ENCODE measurements at places on chromosomes 12 and 14.

DNA sequence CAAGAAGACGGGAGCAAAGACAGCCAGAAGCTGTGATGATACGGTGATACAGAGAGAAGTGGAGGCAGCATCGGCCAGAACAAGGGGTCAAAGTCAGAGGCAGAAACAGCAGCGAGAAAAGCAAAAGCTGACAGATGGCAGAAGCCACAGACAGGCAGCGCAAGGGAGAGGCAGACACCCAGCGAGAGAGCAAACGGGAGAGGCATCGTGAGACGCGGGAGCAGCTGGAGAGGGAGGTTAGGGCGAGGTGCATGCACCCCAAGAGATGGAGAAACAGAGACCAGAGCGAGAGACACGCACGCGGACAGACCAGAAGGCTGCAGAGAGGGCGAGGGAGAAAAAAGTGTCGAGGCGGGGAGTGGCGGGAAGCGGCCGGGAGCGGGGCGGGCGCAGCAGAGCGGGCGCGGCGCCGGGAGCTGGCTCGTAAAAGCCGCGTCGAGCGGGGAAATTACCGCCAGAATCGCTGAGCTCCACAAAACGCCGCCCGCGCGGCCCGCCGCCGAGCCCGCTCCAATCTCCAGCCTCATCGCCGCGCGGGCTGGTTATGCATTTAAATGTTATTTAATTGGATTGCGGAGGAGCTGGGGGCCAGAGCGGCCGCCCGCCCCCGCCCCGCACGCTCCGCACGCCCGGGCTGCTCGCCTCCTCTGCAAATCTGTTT is 15.6 kb downstream of the SMUG1 start:
- peak; percentile 37 for DNase-seq

DNA sequence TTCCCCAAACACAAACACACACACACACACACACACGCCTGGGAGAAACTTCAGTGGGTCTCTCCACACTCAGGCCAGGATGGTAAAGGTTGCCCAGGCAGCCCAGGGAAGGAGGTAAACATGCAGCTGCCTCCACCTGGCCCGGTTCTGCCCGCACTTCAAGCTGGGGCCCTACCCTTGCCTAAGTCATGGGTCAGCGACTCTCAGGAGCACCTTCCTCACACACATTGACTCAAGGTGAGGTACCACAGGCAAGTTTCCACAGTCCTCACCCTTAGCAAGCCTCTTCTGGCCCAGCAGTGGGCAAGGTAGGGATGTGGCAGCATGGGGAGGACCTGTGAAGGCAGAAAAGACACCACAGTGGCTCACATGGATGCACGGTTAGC is 14.1 kb upstream of the FAIM2 start:
- DNase-seq: peak; percentile 16

DNA sequence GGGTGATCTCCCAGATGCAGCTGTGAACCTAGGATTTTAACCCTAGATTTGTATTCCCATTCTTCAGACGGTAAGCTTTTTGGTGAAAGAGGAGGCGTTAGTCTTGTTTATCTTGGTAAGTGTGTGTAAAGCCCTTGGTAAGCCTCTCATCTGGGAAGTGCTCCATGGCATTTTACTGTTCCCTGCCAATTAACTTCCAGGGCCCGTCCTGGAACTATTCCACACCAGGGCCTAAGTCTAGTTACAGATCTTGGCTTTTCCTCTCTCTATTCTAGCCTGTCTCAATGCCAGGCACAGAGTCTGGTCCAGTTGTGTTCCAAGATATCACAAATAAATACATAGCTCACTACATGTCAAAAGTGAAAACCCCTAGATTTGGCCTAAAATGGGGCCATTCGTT is 42.4 kb downstream of the YEATS4 start:
- DNase-seq: no peak

DNA sequence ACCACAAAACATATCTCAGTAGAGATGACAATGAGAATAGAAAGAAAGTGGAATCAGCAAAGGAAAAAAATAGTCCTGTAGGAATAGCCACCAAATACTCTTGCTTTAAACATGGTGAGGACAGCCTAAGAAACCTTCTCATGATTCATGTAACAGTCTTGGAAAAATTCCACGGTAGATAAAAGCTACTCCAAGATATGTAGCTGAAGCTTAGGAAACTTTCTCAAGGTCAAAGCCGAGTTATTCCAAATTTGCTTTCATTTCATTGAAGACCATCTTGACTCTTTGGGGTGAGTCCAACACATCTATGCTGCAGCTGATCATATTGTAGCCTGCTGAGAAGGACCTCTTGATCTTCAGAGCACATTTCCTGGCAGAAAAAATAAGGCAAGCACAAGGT is 157.6 kb downstream of the PAH start:
- DNase-seq: no peak

DNA sequence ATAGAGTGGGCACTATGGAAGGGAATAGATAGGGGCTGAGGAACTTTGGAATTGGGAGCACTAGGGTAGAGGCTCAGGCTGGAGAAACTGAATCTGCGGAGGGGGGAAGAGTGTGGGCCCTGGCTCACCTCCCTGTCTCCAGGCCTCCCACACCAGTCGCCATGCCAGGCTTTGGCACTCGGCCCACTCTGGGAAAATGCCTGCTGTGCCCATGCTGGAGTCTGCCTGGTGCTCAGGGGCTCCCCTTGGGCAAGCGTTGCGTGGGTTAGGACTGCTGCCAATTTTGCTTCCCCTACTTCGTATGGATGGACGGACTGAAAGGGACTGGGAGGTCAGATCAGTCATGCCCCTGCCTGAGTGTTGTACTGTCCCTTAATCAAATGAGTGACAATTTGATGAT is 34.6 kb upstream of the CISTR start:
- no peak for DNase-seq

DNA sequence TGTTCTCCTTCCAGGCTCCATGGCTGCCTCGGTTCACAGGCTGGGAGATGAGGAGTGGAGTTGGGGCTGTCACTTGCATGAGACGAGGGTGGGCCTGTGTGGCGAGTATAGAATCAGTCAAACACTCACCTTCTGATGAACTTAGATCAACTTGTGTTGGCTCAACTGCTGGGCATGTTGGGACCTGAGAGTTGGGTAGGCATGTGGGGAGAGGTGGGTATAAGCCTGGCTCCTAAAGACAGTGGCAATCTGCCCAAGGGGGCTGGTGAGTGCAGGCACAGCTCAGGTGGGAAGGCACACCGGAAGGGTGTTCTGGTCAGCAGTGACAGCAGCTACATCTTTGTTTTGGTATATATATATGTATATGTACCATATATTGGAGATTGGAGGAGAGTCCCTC is 30.1 kb upstream of the TDRD9 start:
- DNase-seq: no peak

- no peak for DNase-seq
These were observed 2.3 kb upstream of the HOTAIR start for GRCh38 chr12:53976823-53977595.

DNA sequence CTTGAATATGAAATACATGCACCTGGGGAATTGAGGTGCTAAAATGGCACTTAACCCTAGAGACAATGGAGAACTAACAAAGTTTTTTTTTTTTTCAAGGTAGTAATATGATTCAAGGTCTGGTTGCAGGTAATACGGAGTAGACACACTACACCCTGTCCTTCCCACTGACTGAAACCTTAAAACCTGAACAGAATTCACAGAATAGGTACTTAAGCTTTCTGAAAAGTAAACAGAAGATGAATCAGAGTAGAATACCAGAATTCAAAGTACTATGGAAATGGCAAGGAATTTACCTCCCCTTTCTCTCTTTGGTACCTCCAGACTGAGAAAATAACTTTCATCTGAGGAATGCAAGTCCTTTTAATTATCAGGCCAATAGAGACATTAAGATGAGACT is 87.2 kb downstream of the PAPLN start:
- no peak for DNase-seq

DNA sequence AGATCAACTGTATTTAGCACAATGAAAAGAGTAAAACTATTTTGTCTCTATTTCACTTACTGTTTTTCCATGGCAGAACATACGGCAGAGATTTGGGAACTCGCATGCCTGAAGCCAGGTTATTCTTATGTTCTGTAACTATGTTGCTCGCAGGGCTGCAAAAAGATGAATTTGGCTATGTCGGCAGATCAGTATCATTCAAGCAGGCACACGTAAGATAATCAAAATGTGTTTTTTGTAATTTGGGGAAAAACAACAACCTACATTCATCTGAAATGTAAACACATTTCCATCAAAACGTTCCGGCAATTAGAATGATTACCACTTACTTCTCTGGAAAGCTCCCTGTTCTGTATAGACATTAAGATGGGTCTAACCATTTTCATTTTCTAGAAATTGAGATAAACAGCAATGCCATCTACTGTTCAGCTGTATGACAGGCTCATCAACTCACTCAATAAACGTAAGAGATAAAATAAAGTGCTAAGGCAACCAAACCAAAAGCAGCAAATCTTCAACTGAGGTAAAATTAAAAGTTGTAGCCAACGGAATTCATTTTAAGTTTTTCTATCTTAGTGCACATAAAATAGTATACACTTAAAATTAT is 13.0 kb downstream of the GTSF1 start:
- DNase-seq: no peak

- peak; percentile 98 for DNase-seq
These were observed at the start of gene ZNF839 for GRCh38 chr14:102319351-102320032. Gene ZNF839 (plus strand): TSS chr14:102319746. CDS start chr14:102319766, 20 bp downstream.

GRCh38 chr12:2306012-2306411 is 253.2 kb downstream of the CACNA1C start:
- no peak for DNase-seq

- DNase-seq: peak; percentile 62
These were observed at the start of gene HOXC5 for GRCh38 chr12:54032627-54033100. Gene HOXC5 (plus strand): TSS chr12:54033050. CDS start chr12:54033123, 73 bp downstream.

- no peak for DNase-seq
These were observed 33.9 kb downstream of the MIA2 start for GRCh38 chr14:39267608-39268005.

DNA sequence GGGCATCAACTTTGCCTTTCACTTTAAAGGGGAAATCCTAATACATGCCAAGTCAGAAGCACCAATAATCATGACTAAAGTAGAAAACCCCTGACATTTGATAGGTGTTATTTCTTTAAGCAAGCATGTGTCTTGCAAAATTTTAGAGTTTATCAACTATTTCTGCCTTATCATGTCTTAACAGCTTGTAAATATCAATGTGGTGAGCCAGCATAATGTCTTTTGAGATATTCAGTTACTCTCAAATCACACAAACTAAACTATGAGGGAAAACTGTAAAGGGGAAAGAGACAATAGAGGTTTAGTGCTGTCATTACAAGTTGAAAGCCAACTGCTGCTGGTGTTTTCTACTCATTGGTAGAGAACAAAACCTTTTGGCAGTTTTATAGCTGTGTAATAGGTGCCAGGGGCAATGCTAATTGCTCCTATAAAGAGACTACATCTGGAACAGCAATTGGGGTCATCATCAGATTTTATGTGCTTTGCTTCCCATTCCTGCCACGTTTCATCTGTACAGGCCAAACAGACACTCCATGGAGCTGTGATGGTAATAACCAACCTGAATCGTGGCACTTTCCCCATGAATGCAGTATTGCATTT is 1027.4 kb downstream of the FSCB start:
- no peak for DNase-seq

DNA sequence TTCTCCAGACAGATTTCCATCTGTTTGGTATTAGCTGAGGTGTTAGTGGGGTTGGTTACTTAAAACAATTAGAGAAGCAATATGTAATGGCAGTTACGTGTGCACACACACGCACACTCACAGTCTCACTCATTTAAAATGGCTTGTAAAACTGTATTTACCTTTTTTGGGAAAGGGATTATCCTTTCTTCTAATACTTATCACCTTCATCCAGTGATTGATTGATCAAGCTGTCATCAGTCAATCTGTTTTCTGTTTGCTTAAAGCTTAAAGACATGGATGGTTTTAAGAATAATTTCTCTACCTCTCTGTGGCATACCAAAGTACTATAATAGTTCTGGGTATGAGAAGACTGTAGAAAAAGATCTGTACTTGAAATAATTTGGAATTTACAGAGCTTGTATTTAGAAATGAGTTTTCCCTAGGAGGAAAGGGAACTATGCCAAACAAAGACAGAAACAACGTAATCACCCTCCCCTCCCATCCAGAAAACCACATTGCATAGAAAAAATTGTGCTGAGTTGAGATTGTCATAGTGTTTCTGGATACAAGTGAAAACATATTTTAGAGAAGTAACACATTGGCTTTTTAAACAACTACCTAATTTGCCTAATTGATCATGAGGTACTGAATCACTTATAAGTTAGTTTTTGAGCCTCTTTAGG is 455.8 kb downstream of the PCNX1 start:
- no peak for DNase-seq
